ENCODE measurements at places on chromosomes 2 and 18.

DNA sequence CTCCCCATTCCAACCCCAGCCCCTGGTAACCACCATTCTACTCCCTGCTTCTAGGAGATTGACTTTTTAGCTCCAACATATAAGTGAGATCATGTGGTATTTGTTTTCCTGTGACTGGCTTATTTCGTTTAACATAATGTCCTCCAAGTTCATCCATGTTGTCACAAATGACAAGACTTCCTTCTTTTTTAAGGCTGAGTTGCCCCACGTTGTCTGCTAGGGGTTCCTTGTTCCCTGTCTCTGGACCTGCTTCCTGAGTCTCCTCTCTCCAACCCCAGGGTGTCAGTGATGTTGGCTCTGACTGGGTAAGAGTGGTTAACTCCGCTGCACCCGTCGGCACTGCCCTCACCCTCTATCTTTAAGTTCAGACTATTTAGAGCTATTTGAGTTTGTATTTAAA is 175.2 kb downstream of the SH3RF3 start:
- DNase-seq: no peak

- DNase-seq: no peak
Observed at GRCh38 chr2:179467111-179467510, 202.5 kb upstream of the SESTD1 start.

DNA sequence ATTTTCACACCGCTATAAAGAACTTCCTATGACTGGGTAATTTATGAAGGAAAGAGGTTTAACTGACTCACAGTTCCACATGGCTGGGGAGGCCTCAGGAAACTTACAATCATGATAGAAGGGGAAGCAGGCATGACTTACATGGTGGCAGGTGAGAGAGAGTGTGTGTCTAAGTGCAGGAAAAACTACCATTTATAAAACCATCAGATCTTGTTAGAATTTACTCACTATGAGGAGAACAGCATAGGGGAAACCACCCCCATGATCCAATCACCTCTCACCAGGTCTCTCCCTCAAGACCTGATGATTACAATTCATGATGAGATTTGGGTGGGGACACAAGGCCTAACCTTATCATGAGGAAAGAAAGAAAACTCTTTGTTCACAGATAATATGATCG is 174.6 kb downstream of the SRBD1 start:
- no peak for DNase-seq

GRCh38 chr18:45518311-45519155 is 96.7 kb upstream of the SLC14A2 start:
- no peak for DNase-seq

GRCh38 chr2:45765007-45765727 is 113.7 kb downstream of the PRKCE start:
- no peak for DNase-seq

DNA sequence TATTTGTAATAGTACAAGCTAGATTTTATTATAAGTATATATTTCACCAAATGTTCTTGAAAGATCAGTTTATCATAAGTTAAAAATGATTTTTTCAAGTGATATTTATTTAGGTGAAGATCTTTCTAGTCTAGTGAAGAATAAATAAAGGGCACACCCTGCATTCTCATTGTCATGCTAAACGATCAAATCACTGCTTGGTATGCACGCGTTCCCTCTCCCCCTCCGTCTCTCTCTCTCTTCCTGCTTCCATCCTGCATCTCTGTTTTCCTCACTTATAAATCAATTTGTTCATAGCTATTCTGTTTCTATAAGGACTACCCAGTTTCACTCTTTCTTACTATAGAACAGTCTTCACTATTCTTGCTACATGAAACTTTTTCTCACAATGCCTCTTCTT is 1067.4 kb downstream of the LRP1B start:
- DNase-seq: no peak

GRCh38 chr18:46250084-46250811 is 146.1 kb downstream of the HAUS1 start:
- DNase-seq: no peak

GRCh38 chr2:22912398-22912797 is 472.6 kb upstream of the KLHL29 start:
- no peak for DNase-seq

DNA sequence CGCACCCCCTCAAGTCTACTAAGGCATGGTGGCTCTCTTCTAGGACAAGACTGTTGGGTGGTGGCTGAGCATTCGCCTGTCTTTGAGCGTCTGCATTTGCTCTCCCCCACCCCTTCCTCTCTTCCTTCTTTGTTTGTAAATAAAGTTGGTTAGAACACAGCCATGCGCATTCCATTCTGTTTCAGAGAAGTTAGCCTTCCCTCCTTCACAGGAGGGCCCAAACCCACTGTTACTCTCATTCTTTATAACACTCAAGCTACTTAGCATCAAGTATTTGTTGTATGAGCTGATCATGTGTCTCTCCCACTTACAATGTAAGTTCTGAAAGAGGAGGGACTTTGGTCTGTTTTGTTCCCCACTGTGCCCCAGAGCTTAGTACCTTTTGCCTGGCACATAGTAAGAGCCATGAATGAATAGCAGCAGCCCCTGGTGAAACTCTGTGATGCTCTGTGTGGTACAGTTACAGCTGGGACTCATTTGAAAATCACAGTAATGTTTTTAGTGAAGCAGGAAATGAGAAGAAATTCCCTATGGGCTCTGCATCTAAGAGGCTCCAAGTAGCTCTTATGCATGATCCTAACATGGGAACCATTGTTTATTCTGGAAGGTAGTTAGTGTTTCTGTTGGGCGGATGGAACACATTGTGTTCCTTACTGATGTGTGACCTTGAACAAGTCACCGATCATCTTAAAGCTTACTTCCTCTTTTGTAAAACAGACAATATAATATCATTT is 7.7 kb downstream of the MGAT5 start:
- DNase-seq: no peak

GRCh38 chr2:58842501-58843155 is 601.5 kb upstream of the FANCL start:
- no peak for DNase-seq

DNA sequence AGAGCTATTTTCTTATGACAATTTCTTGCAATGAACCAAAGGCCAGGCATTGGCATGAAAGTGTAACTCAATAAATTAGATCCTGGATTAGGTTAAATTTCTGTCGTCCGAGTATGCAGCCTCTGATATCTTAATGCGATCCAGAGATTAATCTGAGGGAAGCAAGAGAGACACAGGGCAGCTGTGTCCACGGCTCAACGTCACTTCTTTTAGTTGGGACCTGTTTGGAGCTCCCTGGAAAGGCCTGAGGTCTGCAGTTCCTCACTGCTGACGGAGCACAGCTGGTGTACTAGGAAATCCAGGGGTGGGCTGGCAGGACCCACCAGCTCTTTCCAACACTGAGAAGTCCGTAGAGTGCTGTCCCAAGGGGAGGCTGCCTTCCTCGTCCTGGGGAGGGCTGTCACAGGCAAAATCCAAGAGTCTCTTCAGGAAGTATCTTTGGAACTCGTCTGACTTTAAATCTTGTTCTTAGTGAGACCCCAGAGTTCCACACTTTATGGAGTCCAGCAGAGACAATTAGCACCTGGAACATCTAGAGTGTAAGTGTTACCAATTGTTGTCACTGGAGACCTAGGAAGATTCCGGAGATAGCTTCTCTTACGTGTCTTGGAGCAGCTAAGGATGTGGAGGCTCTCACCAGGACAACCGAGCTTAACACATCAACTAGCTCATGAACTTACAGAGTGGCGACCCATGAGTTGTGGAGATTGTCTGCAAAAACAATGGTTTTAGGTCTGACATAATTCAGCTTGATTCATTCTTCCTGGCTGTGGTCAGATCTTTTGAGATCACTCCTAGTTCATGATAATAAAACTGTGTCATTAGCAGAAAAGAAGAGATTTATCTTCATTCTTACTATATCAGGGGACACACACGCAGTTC is 173.7 kb downstream of the ACKR3 start:
- DNase-seq: no peak

- DNase-seq: no peak
Observed at GRCh38 chr18:50128506-50129271, 66.3 kb downstream of the MYO5B start.

GRCh38 chr2:205680067-205680466 is 2.2 kb upstream of the NRP2 start:
- DNase-seq: peak; percentile 8

GRCh38 chr2:29612568-29612967 is 308.8 kb downstream of the ALK start:
- DNase-seq: no peak

GRCh38 chr2:32464431-32464830 is 107.6 kb downstream of the BIRC6 start:
- DNase-seq: no peak

GRCh38 chr2:223576873-223577272 is 25.3 kb downstream of the SCG2 start:
- DNase-seq: no peak

DNA sequence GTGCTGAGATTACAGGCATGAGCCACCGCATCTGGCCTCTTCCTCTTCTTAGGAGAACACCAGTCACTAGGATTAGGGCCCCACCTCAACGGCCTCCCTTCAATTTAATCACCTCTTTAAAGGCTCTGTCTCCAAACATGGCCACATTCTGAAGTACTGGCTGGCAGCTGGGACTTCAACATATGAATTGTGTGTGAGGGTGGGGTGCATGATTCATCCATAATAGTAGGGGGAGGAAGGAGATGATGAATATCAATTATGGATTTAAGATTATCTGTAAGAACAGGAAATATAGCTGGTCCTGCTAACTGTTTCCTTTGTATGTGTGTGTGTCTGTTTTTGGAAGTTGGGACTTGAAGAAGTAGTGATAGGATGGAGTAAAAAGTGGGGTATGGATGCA is 14.7 kb upstream of the EPG5 start:
- DNase-seq: no peak

- no peak for DNase-seq
Observed at GRCh38 chr2:59239146-59239545, 998.0 kb upstream of the FANCL start.

GRCh38 chr2:105104208-105104731 is 66.4 kb downstream of the MRPS9 start:
- no peak for DNase-seq

DNA sequence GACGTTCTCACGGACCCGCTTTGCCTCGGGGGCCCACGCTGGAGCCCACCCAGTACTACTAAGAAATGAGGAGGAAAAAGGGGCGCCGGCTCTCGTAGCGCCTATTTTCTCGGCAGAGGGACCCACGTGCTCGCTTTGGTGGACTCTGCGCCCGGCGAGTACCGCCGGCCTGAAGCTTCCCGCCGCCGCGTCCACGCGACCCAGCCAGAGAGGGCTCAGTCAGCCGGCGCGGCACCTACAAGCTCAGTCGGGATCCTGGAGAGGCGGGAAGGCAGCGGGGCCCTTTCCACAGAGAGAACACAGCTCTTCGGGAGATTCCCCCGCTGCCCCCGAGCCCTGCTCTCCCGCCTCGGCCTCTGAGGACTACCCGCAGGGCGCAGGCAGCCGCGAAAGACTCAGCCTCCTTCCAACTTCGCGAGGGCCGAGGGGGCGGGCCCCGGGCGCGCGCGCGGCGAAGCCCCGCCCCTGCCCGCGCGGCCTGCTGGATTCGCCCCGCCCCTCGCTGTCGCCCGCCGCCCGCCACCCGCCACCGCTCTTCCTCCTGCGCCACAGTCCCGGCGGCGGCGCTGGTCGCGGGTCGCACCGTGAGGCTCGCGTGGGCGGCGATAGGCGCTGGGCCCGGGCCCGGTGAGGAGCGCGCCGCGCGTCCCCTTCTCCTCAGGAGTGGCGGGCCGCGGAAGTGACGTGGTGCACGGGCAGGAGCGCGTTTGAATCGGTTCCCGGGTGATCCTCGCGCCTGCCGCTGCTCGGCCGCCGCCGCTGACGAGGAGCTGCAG is at the start of gene SMCHD1:
Gene SMCHD1, plus strand, starts transcription at position 549 of the 776 bp plus-strand sequence. CDS start 350 bp downstream, outside the sequence.
- peak; percentile 80 for DNase-seq

GRCh38 chr18:55833543-55833942 is 245.6 kb upstream of the TCF4 start:
- no peak for DNase-seq

DNA sequence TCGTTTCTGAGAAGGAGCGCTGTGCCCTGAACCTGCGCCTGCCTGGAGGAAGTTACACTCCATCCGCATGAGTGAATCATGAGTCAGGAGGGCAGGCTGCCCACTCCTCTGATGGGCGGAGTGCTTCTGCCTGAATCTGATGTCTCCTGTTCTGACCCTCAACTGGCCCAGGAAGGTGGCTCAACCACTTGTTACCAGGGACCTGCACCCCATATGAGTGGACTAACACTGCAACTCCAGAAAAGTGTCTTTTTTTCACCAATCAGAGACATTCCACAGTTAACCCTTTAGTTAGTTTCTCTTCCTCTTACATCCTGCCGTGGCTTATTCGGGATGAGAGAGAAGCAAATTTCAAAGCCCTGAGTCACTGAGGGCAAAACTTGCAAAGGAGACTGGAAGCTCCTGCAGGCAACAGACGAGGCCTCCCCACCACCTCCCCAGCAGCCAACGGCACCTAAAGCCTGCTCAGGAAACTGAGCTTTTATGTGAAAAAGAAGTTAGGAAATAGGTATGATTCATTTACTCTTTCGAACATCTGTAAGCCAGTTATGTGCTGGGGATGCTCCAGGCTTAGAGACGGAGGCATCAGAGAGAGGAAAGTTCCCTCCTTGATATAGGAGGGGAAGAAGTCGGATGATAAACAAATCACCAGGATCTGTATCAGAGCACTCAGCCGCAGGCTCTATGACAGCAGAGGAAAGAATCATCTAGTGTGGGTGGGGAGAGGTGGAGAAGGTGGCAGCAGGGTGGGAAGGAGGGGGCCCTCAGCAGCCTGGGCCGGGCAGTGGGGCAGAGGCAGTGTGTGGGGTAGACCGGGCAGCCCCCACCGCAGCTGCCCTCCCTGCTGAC is 30.9 kb downstream of the MBP start:
- no peak for DNase-seq

GRCh38 chr2:119228964-119229363 is 5.3 kb downstream of the STEAP3 start:
- no peak for DNase-seq

DNA sequence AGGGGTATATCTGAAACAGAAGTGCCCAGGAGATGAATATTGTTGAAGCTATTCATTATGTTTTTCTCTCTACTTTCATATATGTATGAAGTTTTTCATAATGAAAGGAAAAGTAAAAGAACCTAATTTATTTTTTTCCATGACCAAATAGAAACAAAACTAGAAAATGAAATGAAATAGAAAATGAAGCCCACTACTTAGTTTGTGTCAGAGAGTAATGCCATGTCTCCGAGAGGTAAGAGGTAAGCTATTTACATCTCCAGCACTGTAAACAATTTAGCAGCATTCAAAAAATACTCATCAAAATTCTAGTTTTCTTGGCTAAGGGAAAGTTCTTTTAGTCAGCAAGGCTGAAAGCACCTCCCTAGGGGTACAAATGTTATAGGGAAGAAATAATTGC is 238.6 kb downstream of the PTH2R start:
- DNase-seq: no peak

DNA sequence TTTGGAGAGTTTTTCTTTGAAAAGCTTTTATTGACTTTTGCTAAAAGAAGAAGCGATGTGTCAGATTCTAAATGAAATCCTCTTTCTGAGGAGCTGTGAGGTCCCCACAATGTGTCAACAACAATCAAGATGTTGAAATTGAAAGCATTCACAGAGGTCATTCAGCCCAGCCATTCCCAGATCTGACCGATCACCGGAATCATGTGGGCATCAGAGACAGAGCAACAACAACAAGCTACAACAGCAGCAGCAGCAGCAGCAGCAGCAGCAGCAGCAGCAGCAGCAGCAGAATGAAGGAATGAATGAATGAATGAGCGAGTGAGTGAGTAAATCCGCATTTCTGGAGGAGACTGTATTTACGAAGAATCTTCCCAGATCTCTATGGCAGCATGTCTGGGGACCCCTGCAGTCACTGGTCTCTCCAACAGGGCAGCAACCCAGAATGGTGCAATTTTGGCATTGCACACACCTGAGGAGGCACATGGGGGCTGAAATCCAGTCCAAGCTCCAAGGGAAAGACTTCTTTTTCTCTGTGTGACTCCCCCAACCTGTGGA is 299.0 kb downstream of the MYCN start:
- DNase-seq: no peak

- no peak for DNase-seq
Observed at GRCh38 chr2:73103018-73103542, 9.7 kb downstream of the RAB11FIP5 start.

Measured in caudate nucleus (tissue), 63 donors.